ENCODE measurements at places on chromosomes 3 and 15. TPM values are rescaled to one million over a fixed set of nuclear protein-coding genes. Genes with fewer than 3 reads are reported as not detected.
A peak's percentile ranks its signal among the peaks of the same experiment; 100 is the strongest.

CSTA gene
- 107 TPM for total RNA-seq

EXOG gene
- total RNA-seq: 5.8 TPM

AGBL1 gene
- not detected for total RNA-seq

GHSR gene
- total RNA-seq: not detected

DNA sequence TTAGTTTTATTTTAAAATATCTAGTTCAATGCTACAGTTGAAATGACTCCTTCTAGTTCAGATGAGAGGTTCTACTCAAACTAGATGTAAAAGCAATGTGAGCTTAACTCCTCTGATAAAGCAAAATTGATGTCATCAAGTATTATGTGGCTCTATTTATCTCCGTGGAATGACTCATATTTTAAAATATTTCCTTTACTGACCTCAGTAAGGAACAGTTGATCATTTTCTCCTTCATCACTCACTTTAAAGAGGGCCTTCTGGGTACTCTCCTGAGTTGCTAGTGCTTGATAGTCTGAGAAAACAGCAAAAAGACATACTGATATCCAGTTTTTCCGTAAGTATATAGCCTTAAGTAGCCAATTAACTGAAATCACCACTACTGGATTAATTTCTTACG, 1099.3 kb downstream of the ROBO2 start:
- peak; percentile 86 for DNase-seq

- DNase-seq: no peak
Observed at GRCh38 chr3:65664446-65664845, 374.3 kb downstream of the MAGI1 start.

DNA sequence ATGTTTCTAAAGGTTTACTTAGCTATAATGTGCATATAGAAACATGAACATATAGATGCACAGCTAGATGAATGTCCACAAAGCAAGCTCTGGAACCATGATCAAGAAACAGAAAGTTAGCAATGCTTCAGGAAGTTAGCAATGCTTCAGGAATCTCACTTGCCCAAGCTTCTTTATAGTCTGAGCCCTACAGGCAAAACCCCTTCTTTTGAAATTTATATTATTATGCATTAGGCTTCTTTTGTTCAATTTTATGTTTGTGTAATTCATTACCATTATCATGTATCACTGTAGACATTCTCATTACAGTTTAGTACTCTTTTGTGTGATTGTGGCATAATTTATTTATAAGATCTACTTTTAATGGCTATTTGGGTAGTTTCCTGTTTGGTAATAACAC, 286.4 kb upstream of the BCHE start:
- DNase-seq: peak; percentile 75

DNA sequence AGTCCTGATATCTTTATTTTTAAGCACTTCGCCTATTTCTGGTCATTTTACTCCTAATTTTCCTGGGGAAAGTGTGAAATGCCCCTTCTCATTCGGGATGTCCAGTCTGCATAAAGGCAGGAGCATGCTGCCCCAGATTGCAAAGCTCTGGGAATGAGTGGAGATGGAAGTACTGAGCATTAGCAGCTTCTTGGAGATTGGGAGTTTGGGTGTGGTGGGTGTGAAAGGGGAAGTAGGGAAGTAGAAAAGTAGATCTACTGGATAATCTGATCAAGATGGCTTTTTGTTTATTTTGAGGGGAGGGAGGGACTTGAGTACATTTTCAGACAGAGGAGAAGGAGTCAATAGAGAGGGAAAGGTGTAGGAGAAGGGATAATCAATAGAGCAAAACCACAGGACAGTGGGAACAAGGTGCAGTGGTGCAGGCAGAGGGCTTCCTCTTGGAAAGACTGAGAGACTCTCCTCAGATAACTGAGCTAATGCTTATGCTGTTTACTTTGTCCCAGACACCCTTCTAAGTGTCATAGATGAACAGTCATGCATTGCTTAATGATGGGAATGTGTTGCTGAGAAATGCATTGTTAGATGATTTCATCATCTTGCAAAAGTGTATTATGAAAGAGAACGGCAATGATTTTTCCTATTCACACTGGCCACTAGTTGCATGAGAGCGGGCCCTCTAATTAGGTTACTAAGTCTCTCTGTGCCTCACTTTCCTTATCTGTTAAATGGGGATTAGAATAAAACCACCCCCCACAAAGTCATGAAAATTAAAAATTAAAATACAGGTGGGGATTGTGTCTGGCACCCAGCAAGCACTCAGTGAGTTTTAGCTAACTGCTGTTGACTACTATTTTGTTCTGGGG, 45.5 kb downstream of the PHLDB2 start:
- DNase-seq: peak; percentile 99

DNA sequence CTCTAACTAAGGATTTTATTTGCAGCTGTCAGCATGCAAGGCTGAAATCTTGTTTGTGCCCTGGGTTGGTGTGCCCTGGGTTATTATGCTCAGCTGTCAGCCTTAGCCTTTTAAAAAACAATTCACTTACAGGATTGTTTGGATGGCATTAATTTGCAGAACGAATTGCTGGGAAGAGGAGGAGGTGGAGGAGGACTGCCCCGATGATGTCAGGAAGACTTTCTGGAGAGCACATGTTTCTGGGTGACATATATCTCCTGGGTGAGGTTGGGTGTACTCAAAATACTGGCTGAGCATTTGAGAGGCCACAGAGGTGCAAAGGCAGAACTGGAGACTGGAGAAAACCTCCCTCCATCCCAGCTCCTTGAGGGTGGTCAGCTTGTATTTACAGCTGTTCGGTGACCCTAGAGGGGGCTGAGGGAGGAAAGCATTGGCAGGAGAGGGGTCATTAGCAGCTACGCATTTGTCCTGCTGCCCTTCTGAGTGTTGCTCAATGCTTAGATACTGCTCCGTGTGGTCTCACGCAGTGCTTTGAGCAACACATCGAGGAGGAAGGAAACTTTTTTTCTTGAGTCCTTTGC, 59.8 kb upstream of the PSMD6 start:
- no peak for DNase-seq

GRCh38 chr3:149151843-149152242, 22.4 kb downstream of the HPS3 start:
- DNase-seq: peak; percentile 13

- DNase-seq: no peak
Observed at GRCh38 chr15:89353991-89354390, 19.4 kb upstream of the POLG start.

GRCh38 chr15:70286113-70286806, 188.5 kb upstream of the TLE3 start:
- no peak for DNase-seq

- peak; percentile 44 for DNase-seq
Observed at GRCh38 chr3:118884748-118885206, 149.9 kb downstream of the IGSF11 start.
